T1000 (cell line): ENCODE measurements at places on chromosomes 5 and 9.

- no peak for DNase-seq
Measured at GRCh38 chr5:133907075-133907474, 61.4 kb downstream of the C5orf15 start.

GRCh38 chr5:14039063-14039462 is 94.6 kb upstream of the DNAH5 start:
- DNase-seq = no peak

GRCh38 chr9:126051446-126052130 is 275.0 kb upstream of the MVB12B start:
- DNase-seq = no peak

- DNase-seq = no peak
Measured at GRCh38 chr9:37029304-37029775, 4.7 kb downstream of the PAX5 start.

DNA sequence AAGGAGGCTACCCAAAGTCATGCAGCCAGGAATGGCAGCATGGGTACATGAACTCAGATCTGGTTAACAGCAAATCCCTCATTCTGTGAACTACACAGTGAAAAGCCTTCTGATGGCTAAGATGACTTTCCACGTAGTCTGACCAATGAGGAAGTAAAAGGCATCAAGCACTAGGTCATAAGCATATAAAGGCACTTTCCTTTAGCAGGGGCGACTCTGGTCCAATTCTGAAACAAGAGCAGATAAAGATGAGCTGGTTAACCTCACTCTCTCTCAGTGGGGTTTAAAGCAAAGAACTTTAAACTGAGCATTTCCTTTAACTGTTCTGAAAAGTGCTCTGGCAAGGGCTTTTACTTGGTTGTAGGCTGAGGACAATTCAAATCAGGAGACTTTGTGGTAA is 21.1 kb downstream of the PSMB7 start:
- no peak for DNase-seq

- DNase-seq = no peak
Measured at GRCh38 chr5:87836696-87837095, 424.0 kb upstream of the CCNH start.

GRCh38 chr5:88660264-88660946 is 222.6 kb downstream of the MEF2C start:
- DNase-seq = peak; percentile 80

DNA sequence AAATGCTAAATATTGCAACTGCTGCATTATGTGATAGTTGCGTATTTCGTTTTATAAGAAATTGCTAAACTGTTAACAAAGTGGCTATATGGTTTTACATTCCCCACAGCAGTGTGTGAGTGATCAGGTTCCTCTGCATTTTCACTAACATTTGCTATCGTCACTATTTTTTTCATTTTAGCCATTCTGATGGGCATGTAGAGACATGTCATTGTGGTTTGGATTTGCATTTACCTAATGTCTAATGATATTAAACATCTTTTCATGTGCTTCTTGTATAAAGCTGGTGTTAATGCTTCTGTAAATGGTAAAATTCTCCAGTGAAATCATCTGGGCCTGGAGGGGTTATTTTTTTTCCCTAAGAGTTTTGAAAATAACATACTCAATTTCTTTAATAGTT is 61.6 kb downstream of the ERCC6L2 start:
- no peak for DNase-seq

DNA sequence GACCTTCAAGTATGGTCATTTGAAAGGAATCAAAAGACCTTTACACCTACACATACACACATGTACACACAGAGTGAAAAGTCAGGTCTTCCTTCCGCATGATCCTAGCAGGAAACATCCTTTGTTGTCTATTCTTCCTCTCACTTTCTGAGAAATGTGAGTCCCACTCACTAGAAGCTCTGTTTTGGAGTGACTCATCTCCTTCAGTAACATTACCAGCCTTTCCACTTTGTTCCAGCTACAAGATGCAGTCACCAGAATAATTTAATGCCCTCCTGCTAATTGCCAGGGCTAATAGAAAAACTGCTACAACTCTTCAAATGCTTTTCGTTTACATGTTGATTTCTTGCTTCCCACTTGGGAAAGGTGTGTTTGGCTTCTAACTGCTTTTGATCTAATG is 417.3 kb downstream of the RASEF start:
- no peak for DNase-seq

DNA sequence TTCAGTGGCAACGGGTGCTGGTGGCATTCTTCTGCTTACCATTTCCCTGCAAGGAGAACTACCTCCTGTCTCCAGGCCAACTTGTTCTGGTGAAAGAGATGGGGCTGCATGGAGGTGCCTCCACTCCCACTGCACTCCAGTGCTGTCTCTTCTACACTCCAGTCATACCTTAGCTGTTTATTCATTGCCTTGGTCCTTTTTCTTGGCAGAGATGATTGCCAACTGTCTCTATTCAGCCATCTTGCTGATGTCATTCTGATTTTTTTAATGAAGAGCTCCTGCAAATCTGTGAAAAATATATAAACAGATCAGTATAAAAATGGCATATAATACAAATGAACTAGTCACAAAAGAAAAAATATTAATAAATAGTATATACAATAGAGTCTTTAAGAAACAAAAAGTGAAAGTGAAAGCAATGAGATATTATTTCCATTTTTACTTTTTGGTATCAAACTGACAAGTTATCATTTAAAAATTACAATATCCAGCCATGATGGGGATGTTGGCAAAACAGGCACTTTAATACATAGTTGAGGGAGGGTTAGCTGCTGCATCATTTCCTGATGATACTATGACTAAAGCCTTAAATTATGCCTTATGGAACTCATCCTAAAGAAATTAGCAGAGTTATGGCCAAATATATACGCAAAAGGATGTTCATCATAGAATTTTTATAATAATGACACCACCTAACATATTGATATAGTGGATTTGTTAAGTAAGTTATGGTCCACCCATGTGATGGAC is 109.4 kb downstream of the CARTPT start:
- DNase-seq = no peak

DNA sequence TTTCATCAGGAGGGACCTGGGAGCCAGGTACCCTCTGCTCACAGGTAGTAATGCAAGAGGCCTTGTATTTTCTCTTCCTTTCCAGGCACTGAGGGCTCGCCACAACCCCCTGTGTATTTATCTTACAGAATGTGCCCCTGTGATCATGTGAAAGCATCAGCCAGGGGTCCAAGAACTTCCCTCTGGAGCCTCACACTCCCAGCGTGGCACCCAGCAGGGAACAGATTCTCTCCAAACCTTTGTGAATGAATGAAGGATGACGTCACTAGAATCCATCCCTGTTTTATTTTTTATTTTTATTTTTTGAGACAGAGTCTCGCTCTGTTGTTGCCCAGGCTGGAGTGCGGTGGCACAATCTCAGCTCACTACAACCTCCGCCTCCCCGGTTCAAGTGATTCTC is 107.3 kb upstream of the IER5L start:
- no peak for DNase-seq

GRCh38 chr9:136512651-136513071 is 29.8 kb upstream of the SEC16A start:
- no peak for DNase-seq

DNA sequence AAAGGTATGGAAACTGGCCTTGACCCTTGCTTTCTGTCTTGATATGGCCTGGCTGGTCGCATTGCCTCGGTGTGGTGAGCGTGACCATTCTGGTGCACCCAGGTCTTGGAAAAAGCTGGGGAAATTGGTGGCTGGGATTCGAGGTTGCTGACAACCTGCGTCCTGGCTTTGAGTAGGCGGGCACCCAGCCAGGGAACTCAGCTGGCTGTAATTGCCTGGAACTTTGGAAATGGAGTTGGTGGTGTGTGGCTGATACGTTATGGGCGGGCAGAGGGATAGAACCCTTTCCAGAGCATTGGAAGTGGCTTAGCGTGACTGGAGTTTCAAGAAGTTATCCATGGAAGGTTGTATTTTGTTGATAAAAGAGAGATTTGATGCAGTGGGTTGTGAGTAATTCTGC is 35.2 kb downstream of the KCNMB1 start:
- DNase-seq = no peak

DNA sequence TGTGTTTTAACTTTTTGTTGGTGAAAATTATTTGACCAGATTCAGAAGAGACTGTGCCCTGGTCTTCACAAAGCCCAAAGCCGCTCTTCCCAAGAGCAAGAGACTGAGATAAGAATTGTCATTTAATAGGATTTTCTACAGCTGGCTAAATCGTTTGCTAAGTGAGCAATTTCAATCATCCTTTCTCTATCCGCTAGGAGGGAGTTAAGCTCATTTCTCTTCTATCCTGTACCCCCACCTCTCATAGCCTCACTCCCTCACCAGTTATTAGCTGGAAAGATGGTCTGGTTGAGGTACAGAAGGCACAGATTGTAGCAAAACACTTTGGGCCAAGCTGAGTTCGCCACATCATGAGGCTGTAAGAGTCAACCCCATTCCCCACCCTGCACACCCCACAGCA is 43.0 kb upstream of the SIL1 start:
- no peak for DNase-seq

DNA sequence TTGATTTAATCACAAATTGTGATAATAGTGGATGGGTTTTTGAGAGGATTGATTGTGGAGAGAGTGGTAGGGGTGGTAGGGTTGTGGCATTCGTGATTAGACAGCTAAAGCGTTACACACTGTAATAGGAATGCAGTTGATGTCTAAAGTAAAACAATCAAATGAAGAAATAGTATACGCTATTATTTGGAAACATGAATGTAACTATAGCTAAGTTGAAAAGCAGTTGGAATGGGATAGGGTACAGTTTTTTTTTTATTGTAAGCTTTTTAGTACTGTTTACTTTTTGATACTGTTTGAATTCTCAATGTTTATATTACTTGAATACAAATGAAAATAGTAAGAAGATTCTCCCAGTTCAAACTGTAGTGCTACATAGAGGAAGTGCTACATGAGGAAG is 51.8 kb downstream of the RANBP17 start:
- no peak for DNase-seq

DNA sequence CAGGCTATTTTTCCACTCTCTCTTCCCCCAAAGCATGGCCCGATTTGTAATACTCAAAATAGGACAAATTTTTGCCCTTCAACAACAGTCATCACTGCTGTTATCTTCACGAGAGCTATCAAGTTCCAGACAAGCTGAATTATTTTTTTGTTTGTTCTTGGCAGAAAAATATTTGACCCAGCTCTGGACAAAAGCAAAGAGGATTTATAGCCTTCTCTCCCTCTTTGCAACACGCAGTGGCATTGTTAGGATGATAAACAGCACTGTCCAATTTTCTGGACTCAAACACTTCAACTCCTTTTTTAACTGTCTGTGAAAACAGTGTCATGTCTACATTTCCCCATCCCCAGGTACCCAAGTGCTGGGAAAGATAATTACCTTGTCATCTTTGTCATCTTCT is 160.3 kb downstream of the SLF1 start:
- no peak for DNase-seq

DNA sequence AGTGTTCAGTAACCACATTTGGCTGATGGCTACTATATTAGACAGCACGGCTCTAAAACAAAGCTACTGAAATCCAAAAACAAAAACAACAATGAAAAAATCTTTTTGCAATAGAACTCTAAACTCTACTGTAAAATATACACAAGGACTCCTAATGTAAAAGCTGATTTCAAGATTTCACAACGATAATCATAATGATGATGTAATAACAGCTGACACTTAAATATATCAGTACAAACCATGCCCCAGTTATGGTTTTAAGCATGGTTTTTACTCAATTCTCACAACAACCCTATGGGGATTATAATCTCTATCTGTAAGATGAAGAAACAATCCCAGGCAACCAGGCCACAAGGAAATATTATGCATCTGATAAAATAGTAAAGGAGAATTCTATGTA is 3.3 kb downstream of the ZNF300 start:
- DNase-seq = no peak

DNA sequence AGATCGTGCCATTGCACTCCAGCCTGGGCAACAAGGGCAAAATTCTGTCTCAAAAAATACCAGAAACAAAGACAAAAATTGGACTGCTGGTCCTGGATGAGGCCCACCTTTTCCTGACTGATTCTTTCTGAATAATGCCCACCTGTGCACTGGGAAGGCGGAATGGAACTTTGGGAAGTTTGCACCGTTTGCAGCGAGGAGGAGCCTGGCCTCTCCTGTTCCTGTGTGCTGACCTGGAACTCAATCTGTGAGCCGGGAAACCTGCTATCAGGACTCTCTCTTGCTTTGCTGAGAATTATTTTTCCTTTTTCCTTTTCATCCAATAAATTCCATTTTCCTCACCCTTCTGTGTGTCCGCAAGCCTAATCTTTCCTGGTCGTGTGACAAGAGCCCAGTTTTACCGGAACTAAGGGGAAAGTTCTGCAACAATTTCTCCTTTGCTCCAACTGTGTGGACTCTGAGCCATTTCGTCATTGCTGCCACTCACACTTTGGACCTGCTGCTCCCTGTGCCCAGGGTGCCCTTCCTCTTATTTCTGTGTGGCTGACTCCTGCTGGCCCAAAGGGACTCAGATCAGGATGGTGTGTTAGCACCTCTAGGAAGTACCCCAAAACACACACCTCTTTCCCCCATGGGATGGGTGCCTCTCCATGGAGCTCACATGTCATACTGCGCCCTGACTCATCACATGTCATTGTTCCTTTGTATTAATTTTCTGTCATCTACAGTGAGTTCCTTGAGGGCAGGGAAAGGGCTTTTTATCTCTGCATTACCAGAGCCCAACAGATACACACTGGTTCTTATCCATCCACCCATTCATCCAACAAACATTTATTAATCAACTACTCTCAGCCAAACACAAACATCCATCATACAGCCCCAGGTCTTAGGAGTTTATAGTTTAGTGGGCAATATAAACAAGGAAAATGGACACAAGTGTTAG is 4.7 kb upstream of the GLRX start:
- DNase-seq = no peak

GRCh38 chr9:110088099-110088498 is 119.9 kb downstream of the C9orf152 start:
- no peak for DNase-seq

GRCh38 chr5:52693280-52693679 is 94.4 kb upstream of the ITGA1 start:
- DNase-seq = no peak

- no peak for DNase-seq
Measured at GRCh38 chr9:18482371-18482770, 8.4 kb downstream of the ADAMTSL1 start.

GRCh38 chr5:5306696-5307095 is 115.8 kb upstream of the ICE1 start:
- DNase-seq = no peak

GRCh38 chr9:89863837-89864236 is 259.0 kb downstream of the GADD45G start:
- no peak for DNase-seq
